ENCODE measurements at places on chromosomes 12 and 14.

GRCh38 chr12:99435095-99435791 lies 212.3 kb upstream of the GARIN6 start:
- no peak for DNase-seq

- no peak for DNase-seq
Observed at GRCh38 chr12:6745741-6746525, 7.0 kb downstream of the MLF2 start.

- DNase-seq, result no peak
Observed at GRCh38 chr12:54229624-54230212, 40.9 kb upstream of the SMUG1 start.

DNA sequence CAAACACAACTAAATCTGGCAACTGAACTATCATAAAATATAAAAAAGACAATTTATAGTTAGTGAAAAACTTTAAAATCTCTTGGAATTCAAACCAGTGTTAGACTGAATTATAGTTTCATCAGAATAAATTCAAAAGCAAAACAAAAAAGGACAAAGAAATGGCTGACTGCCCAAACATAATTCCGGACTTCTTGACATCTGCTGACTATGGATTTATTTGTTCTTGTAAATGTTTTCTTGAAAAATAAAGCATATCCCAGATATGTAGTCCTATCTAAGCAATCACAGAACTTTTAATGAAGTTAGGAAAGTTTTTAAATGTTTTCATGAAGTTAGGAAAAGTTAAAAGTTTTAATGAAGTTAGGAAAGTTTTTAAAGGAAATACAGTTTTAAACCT lies 45.8 kb upstream of the CNTN1 start:
- DNase-seq, result no peak

- no peak for DNase-seq
Observed at GRCh38 chr12:109443794-109444193, 33.3 kb downstream of the KCTD10 start.

GRCh38 chr14:88030079-88030478 lies 25.1 kb downstream of the GPR65 start:
- no peak for DNase-seq

GRCh38 chr12:94269316-94269999 lies 121.1 kb downstream of the PLXNC1 start:
- DNase-seq, result no peak

DNA sequence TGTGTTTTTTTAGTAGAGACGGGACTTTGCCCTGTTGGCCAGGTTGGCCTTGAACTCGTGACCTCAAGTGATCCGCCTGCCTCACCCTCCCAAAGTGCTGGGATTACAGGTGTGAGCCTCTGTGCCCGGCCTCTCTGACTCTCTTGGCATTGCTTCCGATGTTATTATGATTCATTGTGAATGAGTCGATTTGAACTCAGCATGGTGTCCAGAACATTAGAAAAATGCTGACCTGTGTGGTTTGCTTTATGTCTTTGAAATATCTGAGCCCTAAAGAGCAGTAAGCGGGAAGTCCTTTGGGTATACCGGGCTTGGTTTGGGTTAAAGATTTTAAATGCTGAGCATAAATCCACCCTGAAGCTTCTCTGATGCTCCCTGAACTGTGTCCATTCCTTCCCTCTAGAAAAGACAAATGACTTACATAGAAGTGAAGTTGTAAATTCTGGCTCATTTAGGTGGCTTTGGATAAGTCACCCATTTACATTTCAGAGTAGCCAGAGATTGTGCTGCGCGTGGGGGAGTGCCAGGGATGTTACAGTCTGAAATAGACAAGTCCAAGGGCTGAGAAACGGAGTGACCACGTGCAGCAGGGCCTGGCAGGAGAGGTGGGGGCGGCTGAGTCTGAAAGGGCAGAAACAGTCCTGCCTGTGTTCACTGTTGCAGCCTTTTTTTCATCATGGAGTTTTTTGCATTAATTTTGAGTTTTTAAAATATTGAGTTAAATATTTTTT lies 39.6 kb downstream of the SLC15A4 start:
- DNase-seq, result no peak

DNA sequence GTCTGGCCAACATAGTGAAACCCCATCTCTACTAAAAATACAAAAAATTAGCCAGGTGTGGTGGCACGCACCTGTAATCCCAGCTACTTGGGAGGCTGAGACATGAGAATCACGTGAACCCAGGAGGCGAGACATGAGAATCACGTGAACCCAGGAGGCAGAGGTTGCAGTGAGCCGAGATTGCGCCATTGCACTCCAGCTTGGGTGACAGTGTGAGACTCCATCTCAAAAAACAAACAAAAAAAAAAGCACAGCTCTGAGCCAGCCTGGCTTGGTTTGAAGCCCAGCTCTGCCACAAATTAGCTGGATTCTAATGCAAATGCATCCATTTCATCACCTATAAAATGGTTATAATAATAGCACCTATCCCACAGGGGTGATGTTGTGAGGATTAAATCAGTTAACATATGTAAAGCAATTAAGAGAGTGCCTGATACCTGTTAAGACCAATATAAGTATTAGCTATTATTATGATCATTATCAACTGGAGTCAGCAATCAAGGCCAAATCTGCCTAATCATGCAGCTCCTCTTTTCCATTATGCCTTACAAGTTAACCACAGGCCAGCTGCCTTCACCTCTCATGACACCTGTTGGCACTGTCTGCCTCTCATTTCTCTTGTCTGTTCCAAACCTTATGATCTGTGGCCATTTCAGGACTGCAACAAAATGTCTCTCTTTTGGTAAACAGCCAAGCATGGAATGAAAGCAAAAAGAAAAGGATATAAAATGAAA lies 2.1 kb downstream of the GNPTAB start:
- no peak for DNase-seq

GRCh38 chr12:120257041-120257821 lies 8.3 kb downstream of the PXN start:
- DNase-seq, result no peak

GRCh38 chr14:71358209-71358931 lies 451.1 kb downstream of the PCNX1 start:
- DNase-seq, result no peak

GRCh38 chr12:78933014-78933413 lies 68.4 kb downstream of the SYT1 start:
- no peak for DNase-seq

DNA sequence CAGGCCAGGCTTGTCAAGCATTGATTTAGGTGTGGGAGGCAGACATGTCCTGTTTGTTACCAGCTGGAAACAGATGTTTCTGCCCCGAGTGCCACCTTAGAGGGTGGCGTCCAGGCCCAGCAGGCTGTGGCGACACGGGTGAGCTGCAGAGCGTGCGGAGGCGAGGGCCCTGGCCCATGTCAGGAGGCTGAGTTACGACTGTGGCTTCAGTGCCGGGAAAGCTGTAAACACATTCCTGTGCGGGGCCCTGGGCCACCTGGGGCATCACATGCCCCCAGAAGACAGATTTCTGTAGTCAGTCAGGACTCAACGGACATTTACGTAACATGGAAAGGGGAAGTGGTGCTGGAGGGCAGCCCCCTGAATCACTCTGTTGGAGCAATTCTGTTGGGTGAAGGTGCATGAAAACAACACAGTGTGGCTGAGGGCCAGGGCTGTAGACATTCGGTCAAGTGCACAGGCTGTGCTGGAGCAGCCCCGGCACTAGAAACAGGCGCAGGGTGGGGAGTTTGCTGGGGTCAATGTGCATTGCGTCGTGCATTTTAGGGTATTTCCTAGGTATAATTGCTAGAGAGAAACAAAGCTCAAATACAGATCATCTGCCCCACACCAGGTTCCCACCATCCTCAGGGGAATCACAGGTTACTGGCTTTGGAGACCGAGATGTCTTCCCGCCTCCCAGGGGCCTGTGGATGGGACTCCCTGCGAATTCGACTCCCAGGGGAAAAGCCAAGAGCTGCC lies 291.8 kb downstream of the TMEM121 start:
- DNase-seq, result no peak

DNA sequence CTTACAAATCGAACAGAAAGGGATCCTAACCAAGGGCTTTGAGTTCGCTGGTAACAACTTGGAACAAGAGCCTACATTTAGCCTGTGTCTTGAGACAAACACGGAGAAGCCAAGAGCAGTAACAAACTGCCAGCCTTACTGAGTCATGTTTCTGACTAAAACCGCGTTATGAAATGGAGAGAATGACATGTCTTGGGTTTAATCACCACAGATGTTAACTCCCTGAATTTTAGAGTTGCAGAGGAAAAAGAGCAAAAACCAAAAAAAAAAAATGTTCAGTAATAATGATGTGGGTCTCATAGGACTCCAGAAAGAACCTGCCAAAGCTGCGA lies 1.0 kb downstream of the BLTP3B start:
- no peak for DNase-seq

DNA sequence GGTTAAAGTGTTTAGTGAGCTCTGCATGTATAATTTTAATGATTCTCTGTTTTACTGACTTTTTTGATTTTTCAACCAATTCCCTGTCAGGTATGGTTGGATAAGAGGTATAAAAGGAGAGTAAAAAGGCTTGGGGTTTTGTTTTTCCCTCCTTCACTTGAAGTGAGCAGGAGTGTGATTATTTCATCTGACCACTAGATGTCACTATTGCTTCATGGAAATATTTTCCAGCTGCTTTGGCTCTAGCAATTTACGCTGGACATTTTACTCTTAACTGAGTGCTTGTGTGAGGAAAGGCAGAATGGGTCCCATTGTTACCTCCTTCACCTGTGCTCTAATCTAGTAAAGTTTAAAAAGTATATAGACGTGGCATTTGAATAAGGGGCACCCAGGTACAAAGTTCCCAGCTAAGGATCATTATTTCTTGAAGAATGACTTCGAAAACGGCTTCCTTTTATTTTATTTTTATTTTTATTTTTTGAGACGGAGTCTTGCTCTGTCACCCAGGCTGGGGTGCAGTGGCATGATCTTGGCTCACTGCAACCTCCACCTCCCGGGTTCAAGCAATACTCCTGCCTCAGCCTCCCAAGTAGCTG lies 66.5 kb downstream of the TBC1D30 start:
- DNase-seq, result no peak

GRCh38 chr12:41521872-41522379 lies 333.8 kb downstream of the PDZRN4 start:
- no peak for DNase-seq

- DNase-seq, result no peak
Observed at GRCh38 chr14:33563901-33564197, 387.0 kb downstream of the EGLN3 start.

DNA sequence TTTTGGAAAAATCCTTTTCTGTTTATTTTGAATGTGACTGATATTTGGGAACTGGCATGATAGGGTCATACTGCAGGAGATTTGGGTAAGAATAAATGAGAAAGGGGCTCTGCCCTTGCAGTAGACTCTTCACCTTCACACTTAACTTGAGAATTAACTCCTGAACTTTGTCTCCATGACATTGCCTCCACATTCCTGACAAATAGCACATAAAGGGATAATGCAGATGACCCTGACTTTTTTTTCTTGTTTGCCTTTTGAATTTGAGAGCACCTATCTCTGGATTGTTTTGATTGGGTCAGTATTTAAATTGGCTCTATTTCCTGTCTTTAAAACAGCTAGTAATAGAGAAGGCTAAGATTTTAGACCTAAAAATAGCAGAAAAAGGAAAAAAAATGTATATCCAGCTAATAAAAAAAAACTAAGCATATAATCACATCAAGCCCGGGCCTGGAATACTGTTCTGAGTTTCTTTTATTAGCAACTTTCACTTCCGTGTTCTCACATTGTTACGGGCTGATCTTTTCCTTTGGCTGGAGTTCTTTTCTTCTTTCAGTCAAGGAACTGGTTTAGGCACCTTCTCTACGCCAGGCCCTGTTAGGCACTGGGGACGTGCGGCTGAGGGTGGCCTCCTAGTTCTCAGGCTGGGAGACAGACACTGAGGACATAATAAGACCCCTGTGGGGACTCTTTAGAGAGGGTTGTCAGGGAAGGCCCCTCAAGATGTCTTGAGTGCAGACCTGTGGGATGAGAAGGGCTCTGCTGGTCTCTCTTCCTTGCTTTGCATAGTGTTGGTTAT lies 53.1 kb upstream of the GNPNAT1 start:
- no peak for DNase-seq

DNA sequence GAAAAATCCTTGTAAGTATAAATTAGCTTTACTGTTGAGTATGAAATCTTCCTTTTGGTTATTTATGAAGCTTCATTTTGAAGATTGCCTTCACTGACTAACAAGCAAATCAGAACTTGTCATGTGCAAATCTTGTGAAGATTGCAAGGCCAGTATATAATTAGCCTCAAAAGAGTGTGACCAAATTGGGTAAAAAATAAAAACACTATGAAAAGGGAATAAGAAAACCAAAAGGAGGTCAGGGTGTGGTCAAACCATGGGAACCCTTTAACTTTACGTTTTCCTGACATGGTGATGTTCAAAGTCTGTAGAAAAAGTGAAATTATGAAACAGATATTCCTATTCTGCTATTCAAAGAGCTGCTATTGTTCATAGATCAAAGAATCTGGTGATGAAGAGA lies 230.3 kb downstream of the BCAT1 start:
- DNase-seq, result no peak

DNA sequence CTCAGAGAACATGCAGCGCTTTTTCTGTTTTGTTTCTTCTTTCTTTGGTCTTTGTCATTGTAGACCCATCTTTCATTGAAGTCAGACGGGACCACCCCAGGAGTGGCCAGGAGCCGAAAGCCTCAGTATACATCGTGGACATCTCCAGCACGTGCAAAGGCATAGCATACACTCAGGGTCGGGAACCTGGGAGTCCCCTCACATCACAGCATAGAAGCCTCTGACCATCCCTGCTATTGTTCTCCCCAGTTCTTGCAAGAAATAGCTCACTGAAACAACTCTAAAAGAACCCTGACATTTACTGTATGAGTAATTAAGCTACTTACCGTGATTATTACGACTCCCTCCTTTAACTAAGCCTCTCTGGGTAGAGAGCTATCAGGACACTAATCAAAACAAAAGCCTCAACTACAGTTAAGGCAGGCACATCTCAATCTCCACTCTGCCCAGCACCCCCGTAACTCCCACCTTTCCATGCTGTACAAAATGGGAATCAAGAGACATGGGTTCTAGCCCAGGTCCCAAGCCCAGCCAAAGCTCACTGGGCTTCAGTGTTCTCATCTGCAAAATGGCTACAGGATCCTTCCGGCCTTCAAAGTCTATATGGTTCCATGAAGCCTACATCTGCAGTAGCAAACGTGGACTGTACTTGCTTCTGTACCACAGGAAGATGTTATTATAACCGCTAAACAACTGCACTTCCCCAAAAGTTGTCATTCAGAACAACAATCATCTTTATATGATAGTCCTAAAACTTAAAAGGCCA lies 6.7 kb downstream of the CCDC88C start:
- DNase-seq, result peak; percentile 23

Data from activated T-cell treated with anti-CD3 and anti-CD28 coated beads, Interleukin-2, amount 50 U/mL, for 1 hour (primary cell).